Activated CD4-positive, alpha-beta T cell treated with anti-CD3 and anti-CD28 coated beads, Interleukin-2, amount 50 U/mL, for 1 hour (primary cell): ENCODE measurements at places on chromosomes 6 and 20.
A peak's percentile ranks its signal among the peaks of the same experiment; 100 is the strongest.

- no peak for DNase-seq
Observed at GRCh38 chr6:114075300-114075699, 104.4 kb upstream of the HDAC2 start.

DNA sequence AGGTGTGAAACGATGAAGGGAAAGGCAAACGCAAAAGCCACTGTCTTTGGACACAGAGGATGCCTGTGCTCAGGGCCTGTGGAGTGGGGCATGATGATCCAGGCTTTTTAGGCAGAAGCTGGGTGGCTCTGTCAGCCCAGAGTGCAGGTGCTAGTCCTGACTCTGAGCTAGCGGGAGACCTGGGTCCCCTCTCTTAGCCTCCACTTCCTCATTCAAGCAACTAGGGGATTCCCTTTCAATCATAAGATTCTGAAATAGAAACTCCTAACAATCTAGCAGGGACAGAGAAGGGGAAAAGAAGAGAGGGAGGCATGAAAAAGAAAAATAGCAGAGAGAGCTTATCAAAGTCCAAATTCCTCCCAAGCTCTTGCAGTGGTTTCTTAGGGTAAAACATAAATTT, 7.6 kb upstream of the HIVEP2 start:
- no peak for DNase-seq

DNA sequence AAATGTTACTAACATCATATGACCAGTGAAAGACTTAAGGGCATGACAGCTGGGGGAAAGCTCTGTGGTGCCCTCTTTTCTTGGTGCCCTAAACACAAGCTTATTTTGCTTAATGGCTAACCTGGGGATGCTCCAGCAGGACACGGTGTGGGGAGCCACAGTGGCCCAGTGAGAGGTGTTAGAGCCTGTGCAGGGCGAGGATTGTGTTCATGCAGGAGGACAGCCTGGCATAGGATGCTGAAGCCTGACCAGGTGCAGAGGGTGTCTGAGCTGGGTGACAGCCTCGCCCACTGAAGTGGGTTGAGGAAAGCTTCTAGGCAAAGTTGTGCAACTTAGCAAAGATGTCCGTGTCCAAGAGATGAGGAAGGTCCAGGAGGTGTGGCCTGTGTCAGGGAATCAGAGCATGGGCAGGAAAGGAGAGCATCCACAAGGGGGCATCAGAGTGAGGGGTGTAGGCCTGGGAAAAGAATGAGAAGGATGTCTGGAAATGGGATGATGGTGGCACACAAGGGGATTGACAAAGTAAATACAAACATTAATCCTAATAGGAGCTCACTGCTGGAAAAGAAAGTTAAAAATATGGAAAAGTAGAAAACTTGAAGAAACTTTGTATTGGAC, 33.9 kb downstream of the SLC17A4 start:
- peak; percentile 30 for DNase-seq

- DNase-seq, result no peak
Observed at GRCh38 chr6:161455848-161456247, 182.0 kb upstream of the AGPAT4 start.

- DNase-seq, result no peak
Observed at GRCh38 chr6:81786150-81786549, 33.7 kb upstream of the TENT5A start.

DNA sequence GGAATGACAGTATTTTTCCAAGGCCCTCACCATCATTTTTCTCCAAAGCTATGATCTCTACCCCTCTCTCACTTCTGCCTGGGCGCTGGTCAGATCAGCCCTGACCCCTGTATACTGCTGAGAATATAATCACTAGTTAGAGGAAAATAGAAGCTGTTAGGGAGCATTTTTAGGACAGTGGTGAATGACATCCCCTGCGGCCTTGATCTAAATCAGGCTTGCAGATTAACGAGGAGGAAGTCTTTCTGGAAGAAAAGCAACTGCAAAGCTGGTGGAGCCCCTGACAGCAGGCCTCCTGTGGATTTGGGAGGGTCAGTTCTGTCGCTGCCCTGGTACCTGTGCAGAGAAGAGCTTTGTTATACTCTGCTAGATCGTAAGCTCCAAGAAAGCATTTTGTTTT, 107.9 kb downstream of the RPP40 start:
- no peak for DNase-seq

DNA sequence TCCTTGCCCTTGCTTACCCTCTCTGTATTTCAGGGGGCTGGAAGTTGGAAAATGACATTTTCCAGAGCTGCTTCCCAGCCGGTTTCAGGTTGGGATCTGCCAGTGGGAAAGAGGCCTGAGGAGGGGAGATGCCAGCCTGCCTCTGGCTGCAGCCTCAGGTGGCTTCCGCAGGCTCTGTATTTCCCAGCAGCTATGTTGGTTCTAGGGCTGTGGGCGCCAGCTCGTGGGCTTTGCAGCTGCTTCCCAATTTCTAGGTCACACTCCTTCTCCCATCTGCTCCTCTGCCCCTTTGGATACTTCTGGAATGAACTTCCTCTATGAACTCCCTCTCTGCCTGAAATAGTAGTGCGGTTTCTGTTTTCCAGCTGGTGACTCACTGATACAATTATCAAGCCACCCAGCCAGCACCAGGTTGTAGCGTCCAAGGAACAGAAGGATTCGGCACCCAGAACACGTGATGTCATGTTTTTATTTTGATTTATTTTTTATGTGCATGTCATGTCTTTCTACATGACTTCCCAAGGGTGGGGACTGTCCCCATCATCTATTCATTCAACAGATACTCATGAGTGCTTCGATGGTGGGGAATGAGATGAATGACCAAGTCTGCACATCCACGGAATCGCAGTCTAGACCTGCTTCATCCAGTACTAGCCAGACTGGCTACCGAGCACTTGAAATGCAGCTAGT, 38.0 kb downstream of the TGM2 start:
- no peak for DNase-seq

GRCh38 chr6:4510906-4511640, 265.1 kb upstream of the CDYL start:
- no peak for DNase-seq

- DNase-seq, result no peak
Observed at GRCh38 chr6:134730013-134730412, 219.9 kb downstream of the ALDH8A1 start.

- no peak for DNase-seq
Observed at GRCh38 chr6:53615633-53616449, 49.7 kb downstream of the KLHL31 start.

GRCh38 chr20:24771542-24772061, 177.5 kb upstream of the CST7 start:
- DNase-seq, result no peak
